ENCODE measurements at places on chromosomes 12 and 14.
A peak's percentile ranks its signal among the peaks of the same experiment; 100 is the strongest.

GRCh38 chr12:117744418-117744817 lies 224.4 kb downstream of the KSR2 start:
- no peak for DNase-seq

DNA sequence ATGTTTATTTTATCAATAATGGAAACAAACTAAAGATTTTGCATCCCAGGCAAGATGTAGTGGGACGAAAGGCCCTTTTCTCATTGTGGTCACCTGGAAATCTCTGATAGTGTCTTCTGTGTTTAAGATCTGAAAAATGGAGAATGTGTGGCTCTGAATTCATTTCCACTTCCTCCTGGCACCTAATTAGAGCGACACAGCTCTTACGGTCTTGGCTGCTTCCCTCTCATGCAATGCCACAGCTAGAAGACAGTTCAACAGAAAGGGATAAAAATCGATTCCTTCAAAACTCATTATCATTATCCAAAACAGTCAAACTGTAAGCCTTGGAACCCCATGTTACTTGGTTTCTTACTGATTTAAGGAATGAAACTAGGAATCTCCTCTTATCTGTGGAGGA lies 9.3 kb downstream of the ST8SIA1 start:
- DNase-seq, result no peak

DNA sequence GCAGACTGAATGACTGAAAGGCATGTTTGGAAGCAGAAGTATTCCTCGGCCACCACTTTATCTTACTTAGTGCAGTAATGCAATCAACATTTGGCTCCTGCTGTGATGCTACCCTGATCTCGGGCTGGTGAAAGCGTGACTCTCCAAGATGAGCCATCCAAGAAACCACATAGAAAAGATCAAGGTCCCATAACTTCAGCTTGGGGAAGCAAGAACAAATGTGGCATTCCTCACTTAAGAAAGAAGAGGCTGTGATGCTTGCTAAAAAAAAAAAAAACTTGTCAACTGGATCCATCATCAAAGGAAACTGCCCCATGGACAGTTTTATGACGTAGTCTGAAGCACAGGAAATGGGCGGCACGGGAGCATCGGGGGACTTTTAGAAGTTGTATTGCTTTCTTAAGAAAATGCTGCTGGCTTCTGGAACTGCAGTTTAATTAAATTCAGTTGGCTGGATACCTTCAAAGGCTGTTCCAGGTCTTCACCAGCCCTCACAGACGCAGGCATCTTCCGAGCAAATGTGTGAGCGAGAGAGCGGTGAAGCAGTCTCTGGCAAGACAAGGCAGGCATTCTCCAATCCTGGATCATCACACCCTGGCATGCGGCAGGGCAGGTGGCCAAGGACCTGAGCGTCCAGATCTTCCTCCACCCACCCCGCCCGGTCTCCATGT lies 38.2 kb upstream of the MAP1LC3B2 start:
- DNase-seq, result no peak

DNA sequence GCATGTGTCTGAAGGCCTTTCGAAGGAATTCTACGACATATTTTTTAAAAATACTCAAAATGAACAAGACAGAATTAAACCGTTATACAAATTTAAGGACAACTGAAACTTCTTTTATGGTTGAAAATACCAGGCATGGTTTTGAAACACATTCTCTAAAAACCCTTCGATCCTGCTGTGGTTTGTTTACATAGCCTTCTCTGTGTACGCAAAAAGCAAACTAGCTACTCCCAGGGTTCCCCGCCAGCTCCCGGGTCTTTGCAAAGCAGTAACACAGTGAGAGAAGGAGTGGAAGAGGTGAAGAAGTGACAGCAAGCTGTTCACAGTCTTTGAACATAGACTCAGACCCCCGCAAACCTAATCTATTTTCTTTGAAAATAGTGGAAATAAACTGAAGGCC lies 2.2 kb upstream of the TC2N start:
- no peak for DNase-seq

- DNase-seq, result no peak
Measured at GRCh38 chr14:55111122-55111708, 17.8 kb upstream of the LGALS3 start.

GRCh38 chr12:16241346-16241745 lies 36.1 kb downstream of the SLC15A5 start:
- no peak for DNase-seq

DNA sequence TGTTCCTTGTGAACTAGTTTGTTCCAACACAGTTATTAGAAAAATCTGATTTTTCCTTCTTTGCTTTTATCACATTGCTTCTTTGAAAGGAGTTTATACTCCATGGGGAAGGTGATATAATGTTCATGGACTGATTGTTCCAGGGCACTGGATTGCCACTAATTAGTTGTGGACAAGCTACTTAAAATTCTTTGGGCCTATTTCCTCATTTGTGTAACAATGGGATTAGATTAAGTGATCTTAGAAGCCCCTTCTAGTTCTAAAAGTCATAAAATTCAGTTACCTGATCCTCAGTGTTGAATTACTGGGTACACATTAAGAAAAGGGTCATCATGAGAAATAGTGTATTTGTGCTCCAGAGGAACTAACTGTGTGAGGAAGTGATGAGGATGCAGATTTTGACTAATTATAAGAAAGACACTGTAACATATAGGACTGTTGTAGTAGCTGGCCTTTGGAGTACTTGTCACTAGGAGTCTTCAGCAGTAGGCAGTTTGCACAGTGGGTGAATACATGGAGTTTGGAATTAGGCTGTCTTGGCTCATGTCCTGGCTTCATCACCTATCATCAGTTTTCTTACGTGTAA lies 82.2 kb downstream of the MIA2 start:
- no peak for DNase-seq

DNA sequence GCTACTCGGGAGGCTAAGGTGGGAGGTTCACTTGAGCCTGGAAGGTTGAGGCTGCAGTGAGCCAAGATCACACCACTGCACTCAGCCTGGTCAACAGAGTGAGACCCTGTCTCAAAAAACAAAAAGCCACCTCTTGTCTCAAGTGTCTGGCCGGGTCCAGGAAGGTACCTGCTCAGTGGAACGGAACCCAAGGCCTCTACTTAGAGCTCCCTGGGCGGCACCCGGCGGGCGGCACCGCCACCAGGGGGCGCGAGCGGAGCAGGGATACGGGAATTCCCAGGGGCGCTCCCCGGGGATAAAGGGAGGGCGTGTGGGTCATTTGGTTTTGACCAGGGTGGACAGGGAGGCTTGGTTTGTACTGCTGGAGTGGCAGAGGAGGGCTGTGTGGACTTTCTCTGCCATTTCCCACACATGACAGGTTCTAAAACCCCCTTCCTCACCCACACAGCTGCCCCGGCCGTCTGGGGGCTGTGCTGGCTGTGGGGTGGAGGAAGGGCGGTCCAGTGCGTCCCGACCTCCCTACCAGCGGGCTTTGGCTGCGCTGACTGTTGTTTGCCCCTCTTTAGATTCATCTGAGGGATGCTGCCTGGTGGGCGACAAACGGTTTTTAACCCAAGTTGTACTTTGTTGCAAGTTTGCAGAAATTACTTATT lies 91.4 kb downstream of the SETD3 start:
- no peak for DNase-seq

DNA sequence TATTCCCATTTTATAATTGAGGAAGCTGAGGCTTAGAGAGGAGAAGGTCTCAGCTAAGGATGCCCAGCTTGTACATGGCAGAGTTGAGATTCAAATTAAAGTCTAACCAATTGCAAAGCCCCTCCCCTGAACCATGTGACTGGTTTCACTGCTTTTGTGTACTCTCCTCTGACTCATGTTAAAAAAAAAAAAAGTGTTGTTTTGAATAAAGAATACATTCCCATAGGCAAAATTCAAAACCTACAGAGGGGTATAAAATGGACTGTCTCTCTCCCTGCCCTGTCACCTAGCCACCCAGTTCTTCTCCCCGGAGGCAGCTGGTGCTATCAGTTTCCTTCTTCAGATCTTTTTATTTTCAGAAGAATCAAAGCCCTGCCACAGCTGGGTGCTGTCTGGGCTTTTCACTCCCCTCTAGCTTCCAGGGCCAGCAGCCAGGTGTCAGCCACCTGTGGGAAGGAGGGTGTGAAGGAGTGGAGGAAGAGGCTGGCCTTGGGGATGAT lies 5.4 kb downstream of the PSMD9 start:
- peak; percentile 65 for DNase-seq

GRCh38 chr12:55707841-55708694 lies at the start of gene ITGA7:
ITGA7 (minus strand) TSS chr12:55707904; CDS start chr12:55707682, 222 bp downstream.
- no peak for DNase-seq

GRCh38 chr14:42002141-42002540 lies 395.5 kb downstream of the LRFN5 start:
- DNase-seq, result no peak

DNA sequence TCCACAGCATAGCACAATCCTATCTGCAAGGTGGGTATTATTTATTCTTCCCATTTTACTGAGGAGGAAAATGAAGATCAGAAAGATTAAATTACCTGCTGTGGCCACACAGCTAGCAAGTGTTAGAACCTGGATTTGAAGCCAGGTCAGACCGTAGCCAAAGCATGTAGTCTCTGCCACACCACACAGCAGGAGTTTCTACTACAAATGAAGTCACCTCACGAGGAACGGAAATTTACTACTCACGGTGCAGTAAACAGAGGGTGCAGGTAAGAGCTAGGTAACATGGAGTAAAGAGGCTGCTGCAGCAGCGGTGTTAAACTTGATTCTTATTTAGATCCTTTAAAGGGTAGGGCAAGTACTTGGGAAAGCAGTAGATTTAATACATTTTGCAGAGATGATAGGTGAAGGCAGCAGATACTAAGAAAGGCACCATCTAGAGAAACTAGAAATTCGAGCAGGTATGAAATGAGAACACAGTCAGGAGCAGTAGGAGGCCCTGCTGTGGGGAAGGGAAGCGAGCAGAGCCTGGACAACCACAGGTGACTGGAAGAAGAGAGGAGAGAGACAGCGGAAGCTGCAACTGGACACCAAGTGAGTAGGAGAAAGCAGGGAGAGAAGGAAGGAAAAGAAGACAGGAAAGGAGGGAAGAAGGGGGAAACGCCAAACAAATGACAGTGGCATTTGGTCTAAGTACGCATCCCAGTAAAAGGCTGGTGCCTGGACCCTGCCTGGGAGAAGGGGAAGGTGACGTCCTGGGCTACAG lies 21.5 kb downstream of the SPTB start:
- DNase-seq, result no peak

DNA sequence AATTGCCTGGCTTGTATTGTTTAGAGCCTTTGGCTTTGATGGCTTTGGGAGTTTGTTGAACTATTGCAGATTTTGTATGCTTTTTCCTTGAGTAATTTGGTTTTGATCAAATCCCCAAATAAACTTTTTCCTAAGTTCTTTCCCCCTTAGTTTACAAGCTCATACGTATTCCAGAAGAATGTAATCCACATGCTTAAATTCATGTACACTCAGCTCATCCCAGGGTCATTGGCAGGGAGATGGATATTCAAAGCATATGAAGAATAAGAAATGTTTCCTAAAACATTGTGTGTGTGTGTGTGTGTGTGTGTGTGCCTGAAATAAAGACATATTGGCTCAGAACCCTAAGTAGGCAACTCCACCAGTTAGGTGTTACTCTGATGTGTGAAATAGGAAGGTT lies 89.4 kb downstream of the TMEM30B start:
- DNase-seq, result no peak

- DNase-seq, result peak; percentile 40
Measured at GRCh38 chr12:89470741-89471509, 53.7 kb downstream of the GALNT4 start.

GRCh38 chr14:26261368-26262122 lies 336.3 kb downstream of the NOVA1 start:
- no peak for DNase-seq

DNA sequence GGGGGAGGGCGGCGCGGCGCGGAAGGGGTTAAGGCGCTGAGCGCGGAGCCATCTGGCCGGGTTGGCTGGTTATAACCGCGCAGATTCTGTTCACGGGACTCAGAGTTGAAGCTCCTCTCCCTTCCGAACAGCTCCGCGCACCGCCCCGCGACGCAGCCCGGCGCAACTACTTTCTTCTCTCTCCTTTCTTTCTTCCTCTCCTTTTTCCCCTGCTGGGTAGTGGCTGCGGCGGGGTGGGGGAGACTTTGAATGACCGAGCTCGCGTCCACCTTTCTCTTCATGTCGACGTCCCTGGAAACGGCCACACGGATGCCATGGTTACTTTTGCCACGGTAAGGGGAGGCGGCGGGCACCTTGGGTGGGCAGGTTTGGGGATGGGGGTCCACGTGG lies at the start of gene NTF3:
TSS of gene NTF3 (plus strand) at position 98 of the 390 bp plus-strand sequence. CDS start at position 315, 217 bp downstream.
- DNase-seq, result peak; percentile 20

Measured in Jurkat, Clone E6-1 (cell line).